Ammon's horn (tissue), 1 donor: ENCODE measurements at places on chromosomes 5 and 9.
A peak's percentile ranks its signal among the peaks of the same experiment; 100 is the strongest.

GRCh38 chr5:81226949-81227348 lies 6.2 kb upstream of the CKMT2 start:
- no peak for DNase-seq

- DNase-seq, result no peak
Measured at GRCh38 chr5:176173647-176174046, 64.6 kb upstream of the SIMC1 start.

DNA sequence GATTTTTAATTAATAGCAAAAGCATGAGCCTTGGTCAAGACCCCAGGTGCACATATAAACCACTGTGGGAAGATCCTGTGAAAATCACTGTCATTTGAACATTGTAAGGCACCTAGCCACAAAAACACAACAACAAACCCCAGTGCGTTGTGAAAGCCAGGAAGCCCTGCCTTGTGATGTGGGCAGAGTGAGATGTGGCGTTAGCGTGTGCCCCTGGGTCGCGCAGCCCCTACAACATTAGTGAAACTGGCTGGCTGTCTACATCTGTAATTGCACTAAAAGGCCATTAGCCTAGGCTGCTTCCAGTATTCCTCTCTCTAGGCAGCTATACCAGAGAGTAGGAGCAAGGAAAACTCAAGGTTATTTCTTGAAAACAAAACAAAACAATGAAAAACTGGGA lies 21.1 kb upstream of the PDZD2 start:
- no peak for DNase-seq

DNA sequence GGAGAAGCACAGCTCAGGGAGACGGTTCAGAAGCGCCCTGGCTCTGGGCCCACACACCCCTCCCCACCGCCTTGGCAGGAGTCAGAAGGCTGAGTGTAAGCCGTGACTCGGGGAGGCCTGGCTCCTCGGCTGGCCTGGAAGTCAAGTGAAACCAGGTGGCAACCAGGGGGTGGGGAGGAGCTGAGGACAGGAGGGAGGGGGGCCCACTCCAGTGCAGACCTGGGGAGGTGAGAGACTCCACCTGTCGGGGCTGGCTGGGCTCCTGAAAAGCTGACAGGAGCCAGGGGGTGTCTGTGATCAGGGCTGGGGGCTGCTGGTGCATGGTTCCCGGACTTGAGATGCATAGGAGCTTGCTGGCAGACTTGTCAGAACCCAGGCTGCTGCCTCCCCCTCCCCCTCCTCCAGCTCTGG lies 150.2 kb upstream of the PHYKPL start:
- DNase-seq, result no peak

DNA sequence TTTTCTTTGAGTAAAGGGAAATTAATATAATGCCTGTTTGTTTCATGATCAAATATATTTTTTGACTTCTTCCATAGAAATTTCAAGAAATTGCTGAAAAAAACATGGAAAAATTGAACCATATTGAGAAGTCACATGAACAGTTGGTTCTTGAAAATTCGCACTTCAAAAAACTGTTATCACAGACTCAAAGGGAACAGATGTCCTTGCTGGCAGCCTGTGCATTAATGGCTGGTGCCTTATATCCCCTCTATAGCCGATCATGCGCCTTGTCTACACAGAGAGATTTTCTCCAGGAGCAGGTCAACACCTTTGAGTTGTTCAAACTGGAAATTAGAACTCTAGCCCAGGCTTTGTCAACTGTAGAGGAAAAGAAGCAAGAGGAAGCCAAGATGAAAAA lies 191.4 kb downstream of the CCDC171 start:
- no peak for DNase-seq

GRCh38 chr9:110919609-110920008 lies 118.7 kb downstream of the LPAR1 start:
- peak; percentile 45 for DNase-seq

DNA sequence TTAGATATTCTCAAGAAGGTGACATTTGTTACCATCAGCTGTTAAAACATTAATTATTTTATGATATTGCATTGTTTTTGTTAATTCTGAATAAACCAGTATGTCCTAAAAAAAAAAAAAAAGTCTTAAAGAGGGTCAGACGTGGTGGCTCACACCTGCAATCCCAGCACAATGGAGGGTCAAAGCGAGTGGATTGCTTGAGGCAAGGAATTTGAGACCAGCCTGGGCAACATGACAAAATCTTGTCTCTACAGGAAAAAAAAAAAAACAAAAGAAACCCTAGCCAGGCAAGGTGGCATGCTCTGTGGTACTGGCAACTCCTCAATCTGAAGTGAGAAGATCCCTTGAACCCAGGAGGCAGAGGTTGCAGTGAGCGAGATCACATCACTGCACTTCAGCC lies 46.8 kb downstream of the CYLC2 start:
- DNase-seq, result no peak

GRCh38 chr5:128546658-128547281 lies 8.7 kb upstream of the FBN2 start:
- no peak for DNase-seq

GRCh38 chr5:167720676-167721260 lies 570.7 kb upstream of the WWC1 start:
- peak; percentile 18 for DNase-seq

GRCh38 chr5:1745796-1746370 lies 53.8 kb downstream of the MRPL36 start:
- no peak for DNase-seq
